ENCODE measurements at places on chromosomes 16 and 17.

- no peak for DNase-seq
These were observed 10.4 kb upstream of the ARL2BP start for GRCh38 chr16:57234707-57235092.

DNA sequence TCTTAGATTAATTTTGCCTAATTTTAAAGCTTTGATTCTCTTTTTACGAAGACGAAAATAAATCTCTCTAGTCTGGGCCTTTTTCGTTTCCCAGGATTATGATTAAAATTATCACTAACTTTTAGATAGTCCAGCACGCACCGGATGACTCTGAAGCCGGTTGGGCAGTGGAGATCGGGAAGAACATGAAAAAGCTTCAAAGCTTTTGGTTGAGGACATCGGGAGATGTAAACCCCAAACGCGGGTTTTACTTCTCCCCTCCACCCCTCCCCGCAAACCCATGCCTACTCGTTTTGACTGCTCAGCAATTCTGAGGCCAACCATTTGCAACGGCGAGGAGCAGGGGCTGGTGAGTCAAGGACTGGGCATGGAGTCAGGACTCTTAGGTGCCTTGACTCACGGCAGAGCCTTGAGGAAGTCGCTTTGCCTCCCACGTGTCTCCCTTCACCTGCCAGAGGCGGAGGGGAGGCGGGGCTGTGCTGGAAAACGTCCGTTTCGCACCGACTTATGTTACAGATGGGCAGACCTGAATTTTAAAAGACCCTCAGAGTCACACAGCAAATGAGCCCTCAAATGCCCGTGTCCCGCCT, 989 bp upstream of the DUSP14 start:
- DNase-seq = no peak

DNA sequence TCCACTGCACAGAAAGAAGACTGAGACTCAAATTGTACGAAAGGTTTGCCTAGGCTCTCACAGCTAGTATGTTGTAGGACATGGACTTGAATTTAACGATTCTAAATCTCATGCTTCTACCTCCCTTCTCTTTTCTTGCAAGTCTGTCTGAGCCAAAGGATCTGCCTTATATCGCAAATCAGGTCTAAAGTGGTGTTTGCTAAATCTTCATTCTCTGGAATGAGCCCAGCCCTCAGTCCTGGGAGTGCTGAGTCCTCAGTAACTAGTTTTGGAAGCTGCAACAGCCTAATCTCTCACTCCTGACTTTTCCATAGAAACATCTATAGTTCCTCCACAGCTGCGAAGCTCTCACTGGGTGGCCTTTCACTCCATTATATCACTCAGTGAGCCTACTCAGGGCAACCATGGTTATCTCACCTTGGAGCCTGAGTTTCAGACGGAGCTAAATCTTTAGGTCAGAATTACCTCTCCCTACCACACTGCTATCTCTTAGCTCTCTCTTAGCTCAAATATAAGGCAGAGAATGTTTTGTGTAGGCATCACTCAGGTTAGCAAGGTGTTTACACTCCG, 575.5 kb upstream of the C16orf82 start:
- DNase-seq = no peak

DNA sequence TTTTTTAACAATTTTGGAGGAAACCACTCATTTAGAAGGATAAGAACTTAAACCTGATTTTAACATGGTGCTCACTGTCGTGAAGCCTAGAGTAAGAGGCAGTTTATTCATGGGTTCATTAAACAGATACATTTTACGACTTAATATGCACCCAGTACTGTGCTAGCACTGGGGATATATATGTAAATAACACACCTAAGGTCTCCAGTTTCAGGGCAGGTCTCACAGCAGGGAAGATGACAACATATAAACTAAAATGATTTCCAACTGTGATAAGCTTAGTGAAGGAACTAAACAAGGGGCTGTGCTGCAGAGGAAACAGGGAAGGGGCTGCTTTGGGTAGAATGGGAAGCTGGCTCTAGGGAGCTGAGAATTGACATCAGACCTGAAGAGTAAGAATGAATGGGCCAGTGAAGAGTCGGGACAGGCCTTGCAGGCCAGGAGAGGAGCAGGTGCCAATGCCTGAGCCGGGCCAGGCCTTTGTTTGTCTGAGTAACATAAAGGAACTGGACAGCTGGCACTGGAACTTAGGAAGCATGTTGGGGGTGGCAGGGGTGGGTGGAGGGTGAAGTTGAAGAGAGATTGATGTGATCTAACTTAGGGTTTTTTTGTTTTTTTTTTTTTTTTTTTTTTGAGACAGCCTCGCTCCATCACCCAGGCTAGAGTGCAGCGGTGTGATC, 12.1 kb downstream of the NT5M start:
- no peak for DNase-seq

GRCh38 chr17:8740486-8740885, 4.2 kb downstream of the CCDC42 start:
- DNase-seq = no peak

- no peak for DNase-seq
These were observed 981 bp downstream of the GLG1 start for GRCh38 chr16:74605746-74606520.
